Frontal cortex (tissue), 4 donors: ENCODE measurements at places on chromosomes 16 and 17. TPM values are rescaled to one million over a fixed set of nuclear protein-coding genes. Genes with fewer than 3 reads are reported as not detected.

GDPD1 gene
- total RNA-seq, result 54.2 TPM

GRCh38 chr17:50221864-50222545 lies 20.6 kb upstream of the COL1A1 start:
- DNase-seq, result no peak

ANKS4B gene
- under 0.01 TPM for total RNA-seq

DNA sequence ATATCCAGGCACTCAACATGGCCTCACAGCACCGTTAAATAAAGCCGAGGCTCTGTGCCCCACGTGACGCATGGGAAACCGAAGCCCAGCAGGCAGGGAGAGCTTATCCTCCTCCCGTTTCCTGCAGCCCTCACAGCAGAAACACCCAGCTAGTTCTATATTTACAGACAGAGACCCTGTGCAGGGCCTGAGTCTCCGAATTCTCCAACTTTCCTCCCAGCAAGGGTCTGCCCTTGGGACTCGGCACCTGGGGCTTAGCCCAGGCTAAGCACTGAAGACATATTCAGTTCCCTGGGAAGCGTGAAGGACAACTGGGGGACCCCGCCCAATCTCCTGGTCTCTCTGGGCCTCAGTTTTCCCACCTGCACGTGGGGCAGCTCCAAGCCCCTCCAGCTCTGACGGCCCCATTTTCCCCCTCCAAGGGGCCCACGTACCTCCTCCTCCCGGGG lies 29.2 kb downstream of the TRPV3 start:
- DNase-seq, result no peak

DNA sequence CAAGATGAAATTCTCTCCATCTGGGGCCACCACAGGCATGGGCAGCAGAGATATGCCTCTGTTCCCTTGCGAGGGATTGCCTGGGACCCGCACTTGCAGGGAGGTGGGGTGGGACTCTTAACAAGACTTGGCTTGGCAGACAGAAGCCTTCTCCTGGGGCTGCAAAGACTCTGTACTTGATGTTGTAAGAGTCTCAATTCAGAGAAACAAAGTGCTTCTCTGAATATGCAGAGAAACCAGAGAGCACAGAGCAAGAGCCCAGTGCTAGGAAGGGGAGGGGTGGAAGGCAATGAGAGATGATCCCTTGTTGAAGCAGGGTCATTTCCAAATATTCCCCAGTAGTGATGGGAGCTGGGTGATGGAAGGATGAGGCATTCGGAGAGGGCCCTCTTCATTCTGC lies 2.2 kb downstream of the MMP28 start:
- no peak for DNase-seq

- DNase-seq, result no peak
Measured at GRCh38 chr17:6496640-6497441, 52.6 kb downstream of the PIMREG start.

ASGR1 gene
- total RNA-seq, result 18.8 TPM

DNA sequence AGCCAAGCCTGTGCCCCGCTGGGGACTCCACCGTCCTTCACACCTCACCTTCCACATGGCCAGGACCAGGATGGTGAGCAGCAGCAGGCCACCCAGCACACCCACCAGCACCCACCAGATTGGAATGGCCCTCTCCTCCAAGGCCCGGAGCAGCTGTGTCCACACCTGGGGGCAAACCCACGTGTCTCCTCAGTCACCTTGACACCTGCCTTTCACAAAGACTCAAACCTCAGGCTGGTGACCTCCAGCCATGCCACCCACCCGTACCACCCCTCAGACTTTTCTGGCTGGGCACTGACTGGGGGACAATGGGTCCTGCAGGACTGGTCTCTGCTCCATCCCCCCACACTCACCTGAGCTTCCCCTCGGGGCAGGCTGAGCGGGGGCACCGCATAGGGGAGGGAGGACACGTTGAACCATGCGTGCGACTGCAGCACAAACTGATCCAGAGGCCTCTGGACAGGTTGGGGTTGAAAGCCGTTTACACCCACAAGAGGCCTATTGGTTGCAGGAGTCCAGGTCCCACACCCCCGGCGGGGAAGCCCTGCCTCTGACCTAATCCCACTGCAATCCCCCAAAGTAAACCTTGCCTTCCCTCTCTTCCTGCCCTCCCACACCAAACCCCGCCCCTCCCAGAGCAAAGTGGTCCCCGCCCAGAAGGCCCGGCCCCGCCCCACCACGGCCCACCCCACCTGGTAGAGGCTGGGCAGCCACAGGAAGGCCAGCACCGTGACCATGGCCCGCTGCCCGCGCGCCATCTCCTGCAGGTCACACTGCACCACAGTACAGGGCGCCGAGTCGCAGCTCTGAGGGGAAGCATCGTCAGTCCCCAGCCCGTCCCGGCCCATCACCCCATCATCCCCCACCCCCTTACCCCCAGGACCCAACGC lies 10.9 kb upstream of the FAM171A2 start:
- DNase-seq, result peak; percentile 12

CA7 gene
- total RNA-seq, result not detected

DNA sequence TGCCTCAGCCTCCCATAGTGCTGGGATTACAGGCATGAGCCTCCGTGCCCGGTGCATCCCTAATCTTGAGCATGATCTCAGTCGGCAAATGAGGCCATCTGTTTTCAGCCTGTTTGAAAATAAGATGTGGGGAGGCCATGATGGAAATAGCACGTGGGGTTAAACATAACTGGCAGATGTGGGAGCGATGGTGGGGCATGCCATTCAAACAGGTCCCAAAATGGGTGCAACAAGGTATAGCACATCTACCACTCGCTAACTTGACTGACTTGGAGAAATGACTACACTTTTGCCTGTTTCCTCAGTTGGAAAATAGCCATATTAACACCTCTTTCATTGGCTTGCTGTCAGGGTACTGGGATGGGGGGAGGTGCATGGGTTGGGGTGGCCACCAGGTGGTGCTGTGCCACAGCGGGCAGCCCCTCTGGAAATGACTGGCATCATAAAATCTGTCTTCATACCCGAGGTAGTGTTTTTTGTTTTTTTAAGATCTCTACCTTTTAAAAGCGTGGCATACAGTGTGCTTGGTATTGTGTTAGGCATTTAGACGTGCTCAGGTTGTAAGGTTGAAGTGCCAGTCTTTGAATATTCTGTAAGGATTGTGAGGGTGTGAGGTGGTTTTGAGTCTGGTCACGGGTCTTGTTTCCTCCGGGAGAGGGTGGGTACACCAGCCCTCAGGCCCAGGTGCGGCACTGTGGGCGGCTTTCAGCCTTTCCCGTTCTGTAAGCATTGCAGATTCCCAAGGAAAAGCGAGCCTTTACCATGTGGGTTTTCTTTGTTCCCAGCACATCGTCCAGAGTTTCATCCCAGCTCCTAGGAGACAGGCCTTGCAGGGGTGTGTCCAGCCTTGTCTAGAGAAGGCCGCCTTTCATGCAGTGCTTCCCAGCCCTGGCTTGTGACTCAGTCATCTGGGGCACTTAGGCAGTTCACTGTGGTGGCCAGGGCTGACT lies 2.9 kb upstream of the TTYH2 start:
- DNase-seq, result peak; percentile 73

- no peak for DNase-seq
Measured at GRCh38 chr17:16048811-16049449, 49.3 kb downstream of the TTC19 start.

DNA sequence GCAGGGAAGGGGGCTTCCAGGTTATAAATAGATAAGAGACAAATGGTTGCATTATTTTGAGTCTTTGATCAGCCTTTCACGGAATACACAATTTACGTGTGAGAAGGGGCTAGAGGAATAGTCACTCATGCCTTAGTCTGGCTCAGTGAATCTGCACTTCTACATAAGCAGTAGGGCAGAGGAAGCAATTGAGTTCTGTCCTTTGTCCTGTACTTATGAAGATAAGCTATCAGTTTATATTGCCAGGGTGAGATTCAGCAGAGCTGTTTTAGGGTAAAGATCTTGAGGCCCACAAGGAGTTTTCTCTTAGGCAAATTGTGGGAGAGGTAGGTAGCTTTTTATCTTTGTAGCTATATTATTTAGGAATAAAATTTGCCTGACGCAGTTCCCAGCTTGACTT lies 33.3 kb downstream of the TOM1L1 start:
- DNase-seq, result no peak

SCNN1G gene
- 0.82 TPM for total RNA-seq

DNA sequence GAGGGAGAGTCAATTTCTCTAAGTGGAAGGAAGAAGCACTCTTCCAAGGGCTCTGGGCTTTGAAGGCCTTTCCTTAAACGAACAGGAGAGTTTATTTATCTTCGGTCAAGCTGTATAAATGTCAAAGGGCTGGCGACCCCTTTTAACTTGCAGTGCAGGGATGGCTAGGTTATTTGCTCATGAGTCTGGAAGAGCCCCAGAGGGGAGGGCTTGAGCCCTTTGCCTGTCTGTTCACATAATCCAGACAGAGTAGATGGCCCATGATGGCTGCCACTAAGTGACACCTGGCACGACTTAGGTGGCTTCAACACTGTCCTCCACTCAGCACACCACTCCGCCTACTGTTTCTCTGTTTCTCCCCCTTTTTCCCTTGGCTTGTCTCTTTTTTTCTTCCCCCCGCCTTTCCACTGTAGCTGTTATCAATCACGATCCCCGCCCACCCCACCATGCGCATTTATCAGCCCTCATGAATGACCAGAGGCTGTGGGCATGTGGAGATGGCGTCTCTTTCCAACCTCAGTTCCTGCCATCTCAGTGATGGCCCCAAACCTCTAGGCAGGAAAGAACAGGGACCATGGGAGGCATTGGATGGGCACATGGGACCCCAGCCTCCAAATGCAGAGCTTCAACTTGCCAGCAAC lies 408.7 kb upstream of the TNRC6C start:
- DNase-seq, result no peak

DNA sequence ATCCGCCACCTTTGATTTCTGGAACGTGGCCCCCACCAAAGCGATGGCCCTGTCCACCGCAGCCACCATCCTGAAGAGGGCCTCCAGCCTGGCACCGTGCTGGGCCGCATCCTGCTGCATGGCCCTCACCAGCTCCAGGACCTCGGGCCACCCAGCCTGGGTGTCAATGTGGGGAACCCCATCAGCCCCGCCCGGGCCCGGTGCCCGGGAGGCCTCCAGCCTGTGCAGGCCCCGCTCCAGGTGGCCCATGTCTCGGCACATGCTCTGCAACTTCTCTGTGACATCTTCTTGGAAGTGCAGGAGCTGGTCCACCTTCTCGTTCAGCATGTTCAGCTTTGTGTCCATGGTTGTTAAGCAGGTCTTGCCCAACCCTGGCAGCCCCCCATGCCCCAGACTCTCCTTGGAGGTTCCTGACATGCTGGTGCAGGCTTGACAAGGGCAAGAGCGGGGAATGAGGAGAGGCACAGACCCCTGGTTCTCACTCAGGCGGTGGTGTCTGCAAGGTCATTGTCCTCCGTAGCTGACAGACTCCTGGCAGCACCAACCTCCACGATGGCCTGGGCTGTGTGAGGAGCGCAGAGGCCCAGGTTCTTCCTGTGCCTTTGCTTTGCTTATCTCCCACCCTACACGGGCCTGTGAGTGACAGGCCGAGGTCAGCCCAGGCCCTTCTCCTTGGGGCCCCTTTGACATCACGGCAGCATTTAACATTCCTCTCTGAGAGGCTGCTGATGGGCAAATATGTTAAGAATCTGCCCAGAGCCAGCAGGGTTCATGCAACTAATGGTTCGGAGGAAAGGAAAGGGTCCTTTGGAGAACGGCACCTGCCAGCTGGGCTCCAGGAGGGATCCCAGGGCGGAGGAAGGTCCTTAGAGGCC lies at the start of gene MYLK3:
TSS of gene MYLK3 (minus strand) at position 568 of the 875 bp plus-strand sequence. CDS start at position 417, 151 bp downstream.
- no peak for DNase-seq

NOG gene
- total RNA-seq, result 7.7 TPM

DNA sequence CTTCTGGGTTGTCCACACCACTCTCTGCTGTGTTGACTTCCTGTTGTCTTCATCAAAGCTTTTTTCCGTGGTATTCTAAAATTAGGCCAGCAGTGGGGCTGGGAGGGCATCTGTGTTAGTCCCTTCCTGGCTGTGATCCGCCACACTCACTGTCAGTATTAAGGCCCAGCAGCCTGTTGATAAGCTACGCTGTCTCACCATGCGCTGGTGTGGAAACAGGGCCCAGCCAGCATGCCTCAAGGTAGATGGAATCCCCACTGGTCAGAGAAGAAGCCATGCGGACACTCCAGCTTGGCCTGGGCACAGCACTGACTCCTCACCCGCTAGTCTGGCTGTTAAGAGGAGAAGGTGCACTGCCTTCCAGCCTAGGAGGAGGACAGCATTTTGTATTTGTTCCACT lies 11.4 kb downstream of the CDR2L start:
- DNase-seq, result no peak

- no peak for DNase-seq
Measured at GRCh38 chr16:4886151-4886550, 38.9 kb downstream of the UBN1 start.

KRT31 gene
- total RNA-seq, result 1.2 TPM

GRCh38 chr17:75571197-75571884 lies 16.3 kb upstream of the MYO15B start:
- DNase-seq, result peak; percentile 56

GRCh38 chr16:87210894-87211293 lies 106.3 kb downstream of the C16orf95 start:
- no peak for DNase-seq

CES5A gene
- total RNA-seq, result 0.41 TPM

GRCh38 chr16:50643192-50643591 lies 37.9 kb downstream of the SNX20 start:
- DNase-seq, result no peak

GRCh38 chr17:70076831-70077230 lies 1.8 kb downstream of the KCNJ16 start:
- DNase-seq, result no peak

DNA sequence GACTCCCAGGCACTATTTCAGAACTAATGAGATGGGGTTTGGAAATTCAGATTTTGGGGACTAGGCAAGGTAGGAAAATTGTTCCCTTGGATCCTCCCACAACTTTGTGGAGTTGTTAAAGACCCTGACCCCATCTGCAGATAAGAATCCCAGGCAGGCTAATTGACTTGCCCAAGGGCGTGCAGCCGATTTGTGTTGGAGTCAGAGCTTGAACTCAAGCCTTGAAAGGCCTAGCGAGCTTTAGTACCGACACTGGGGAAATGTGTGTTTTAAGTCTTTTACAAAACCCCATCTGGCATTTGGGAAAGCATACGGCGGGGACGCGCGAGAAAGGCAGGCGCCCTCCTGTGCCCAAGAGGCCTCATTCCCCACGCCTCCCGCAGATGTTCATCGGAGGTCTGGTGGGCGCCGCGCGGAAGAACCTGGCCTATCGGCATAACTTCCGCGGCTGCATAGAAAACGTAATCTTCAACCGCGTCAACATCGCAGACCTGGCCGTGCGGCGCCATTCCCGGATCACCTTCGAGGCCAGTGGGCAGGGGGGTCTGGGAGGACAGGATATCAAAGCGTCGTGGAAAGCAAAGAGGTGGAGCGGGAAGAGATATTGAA lies 4.3 kb downstream of the CNTNAP1 start:
- no peak for DNase-seq

OTOA gene
- 0.41 TPM for total RNA-seq

PYDC1 gene
- 0.41 TPM for total RNA-seq
